GM18507 (cell line): ENCODE measurements at places on chromosomes 1 and 21.

GRCh38 chr1:106727171-106727570, 329.3 kb upstream of the PRMT6 start:
- no peak for DNase-seq

GRCh38 chr1:200082329-200082728, 54.8 kb downstream of the NR5A2 start:
- DNase-seq: no peak

DNA sequence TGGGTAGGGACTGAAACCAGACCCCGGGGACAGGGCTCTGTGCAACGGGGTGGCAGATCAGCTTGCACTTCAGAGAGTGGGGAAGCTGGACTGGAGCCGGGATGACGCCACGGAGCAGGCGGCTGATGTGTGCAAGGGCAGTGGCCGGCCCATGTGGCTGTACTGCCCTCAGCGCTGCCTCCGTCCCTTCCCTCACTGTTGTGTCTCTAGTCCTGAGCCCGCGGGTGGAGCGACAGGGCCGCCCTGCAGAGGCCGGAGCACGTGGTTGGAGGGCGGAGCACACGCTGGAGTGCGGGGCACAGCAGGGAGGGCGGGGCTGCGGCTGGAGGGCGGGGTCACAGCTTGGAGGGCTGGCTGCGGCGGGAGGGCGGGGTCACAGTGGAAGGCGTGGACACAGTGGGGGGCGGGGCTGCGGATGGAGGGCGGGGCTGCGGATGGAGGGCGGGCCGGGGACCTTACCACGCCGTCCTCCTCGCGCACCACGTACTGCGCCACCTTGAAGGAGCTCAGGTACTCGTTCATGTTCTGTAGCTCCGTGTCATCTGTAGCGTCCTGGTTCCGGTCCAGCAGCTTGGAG, 52.4 kb downstream of the CHD5 start:
- peak; percentile 49 for DNase-seq

- DNase-seq: no peak
These were observed 53.2 kb downstream of the TRIM33 start for GRCh38 chr1:114457675-114458236.

DNA sequence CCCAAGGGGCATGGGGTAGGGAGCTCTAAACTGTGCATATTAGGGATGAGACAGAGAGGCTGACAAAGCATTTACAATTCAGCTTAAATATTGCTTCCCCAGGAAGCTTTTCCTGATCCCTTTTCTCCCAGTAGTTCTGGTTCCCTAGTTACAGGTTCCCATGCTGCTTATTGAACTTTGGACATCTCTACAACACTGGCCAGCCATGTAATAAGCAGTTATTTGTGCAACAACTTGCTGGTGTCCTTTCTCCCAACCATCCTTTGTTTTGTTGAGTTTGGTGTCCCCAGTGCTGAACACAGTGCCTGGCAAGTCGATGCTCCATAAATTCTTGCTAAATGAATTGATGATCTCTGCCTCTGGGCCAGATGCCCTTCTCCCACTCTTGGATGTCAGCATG, 80.6 kb downstream of the PLXNA2 start:
- DNase-seq: no peak

DNA sequence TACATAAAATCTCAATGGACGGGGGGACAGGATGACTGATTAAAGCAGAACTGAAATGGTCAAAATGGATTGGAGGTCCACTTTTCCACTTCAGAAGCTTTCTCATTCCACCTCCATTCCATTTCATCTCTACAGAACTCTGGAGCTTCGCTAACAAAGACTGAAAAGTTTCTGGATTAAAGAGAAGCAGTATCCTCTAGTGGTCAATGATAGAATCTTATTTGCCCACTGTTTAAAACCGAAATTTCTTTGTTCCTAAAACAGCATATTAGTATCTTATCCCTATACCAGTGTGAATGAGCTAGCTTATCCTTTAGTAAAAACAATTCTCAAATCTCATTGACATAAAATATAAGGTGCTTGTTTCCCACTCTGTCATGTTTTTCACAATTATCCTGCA, 890.6 kb downstream of the KCNT2 start:
- no peak for DNase-seq

GRCh38 chr21:41501919-41502318, 6.0 kb downstream of the TMPRSS2 start:
- DNase-seq: no peak

GRCh38 chr1:231357187-231357772, 19.2 kb downstream of the SPRTN start:
- no peak for DNase-seq

DNA sequence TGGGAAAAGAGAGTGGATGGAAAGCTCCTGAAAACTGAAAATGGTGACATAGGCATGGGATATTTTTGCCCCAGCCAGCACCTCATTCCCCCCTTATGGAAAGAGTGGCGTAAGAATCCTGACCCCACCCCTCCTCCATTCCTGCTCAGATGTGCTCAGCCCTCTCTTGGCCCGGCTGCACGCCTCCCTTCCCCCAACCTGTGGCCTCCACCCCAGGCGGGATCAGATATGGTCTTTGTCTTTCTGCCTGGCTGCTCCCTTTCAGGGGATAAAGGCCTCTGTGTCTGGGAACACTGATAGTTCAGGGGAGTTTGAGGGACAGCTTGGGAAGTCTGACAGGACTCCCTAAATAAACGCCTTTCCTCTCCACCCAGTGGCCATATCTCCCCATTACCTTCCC, 49.8 kb downstream of the KIRREL1 start:
- DNase-seq: no peak

DNA sequence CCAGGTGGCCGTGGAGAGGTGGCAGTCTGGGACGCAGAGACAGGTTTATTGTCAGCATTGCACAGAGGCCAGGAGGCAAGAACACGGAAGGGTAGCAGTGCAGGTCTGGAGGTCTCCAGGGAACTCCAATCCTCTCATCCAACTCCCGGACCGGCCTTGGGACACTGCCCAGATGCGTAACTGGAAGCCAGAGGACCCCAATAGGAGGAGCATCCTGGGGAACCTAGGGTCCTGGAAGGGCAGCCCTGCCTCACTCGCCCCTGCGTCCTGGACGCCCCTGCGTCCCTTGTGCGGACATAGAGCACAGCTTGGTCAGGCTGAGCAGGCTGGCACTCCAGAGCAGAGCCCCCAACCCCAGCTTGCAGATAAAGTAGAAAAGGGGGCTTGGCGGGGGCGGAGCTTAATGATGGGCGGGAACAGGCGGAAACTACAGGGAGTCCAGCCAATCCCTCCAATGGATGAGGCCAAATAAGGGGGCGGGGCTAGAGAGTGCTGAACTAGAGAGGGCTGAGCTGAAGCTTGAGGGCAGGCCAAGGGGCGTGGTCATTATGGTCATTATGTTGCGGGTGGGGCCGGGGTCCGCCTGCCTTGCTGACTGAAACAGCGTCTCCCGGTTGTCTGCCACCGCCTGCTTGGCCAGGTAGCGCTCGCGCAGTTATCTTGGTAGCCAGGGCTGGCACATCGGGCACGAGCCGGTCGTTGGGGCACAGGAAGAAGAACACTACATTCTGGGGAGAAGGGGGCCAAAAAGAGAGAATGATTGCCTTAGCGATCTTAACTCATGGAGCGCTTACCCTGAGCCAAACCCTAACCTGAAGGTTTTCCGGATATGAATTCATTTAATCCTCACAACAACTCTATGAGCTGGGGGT, 3.7 kb upstream of the ARHGEF19 start:
- peak; percentile 58 for DNase-seq

DNA sequence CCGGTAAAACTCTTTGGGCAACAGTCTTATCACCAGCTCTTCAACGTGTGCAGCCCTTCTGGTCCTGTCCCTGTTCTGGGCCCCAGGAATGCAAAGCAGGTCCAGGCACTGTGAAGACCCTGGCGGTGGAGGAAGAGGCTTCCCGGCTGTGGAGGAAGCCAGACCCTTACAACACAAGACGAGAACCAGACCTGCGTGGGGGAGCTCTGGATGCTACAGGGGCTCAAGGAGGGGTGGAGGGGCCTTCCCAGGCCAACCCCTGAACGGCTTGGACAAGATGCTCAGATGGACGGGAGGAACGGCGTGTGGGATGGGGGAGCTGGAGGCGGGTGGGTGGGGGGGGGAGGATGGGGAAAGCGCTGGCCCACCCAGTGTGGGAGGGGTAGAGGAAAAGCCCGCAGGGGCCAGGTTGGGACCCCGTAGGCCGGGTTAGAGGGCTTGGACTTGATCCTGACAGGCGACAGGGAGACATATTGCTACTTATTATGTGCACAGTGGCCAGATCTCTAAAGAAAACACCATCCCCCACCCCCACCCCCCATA, 5.1 kb upstream of the OLIG2 start:
- no peak for DNase-seq

GRCh38 chr1:208219659-208220282, 24.4 kb downstream of the PLXNA2 start:
- no peak for DNase-seq

DNA sequence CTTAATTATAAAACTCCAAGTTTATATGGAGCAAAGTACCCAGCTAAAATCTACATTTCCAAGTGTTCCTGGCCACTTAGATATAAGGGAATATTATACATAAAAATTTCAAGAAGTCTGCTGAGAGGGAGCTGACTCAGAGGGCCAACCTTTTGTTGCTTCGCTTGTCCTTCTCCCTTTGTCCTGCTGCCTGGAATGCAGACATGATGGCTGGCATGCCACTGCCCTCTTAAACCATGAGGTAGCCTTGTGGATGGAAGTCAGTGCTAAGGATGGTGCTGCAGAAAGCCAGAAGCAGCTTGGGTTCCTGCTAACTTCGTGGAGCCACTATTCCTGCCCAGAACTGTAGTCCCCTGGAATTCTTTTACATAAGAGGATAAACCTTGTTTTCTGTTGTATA, 38.9 kb upstream of the SRP9 start:
- DNase-seq: no peak

DNA sequence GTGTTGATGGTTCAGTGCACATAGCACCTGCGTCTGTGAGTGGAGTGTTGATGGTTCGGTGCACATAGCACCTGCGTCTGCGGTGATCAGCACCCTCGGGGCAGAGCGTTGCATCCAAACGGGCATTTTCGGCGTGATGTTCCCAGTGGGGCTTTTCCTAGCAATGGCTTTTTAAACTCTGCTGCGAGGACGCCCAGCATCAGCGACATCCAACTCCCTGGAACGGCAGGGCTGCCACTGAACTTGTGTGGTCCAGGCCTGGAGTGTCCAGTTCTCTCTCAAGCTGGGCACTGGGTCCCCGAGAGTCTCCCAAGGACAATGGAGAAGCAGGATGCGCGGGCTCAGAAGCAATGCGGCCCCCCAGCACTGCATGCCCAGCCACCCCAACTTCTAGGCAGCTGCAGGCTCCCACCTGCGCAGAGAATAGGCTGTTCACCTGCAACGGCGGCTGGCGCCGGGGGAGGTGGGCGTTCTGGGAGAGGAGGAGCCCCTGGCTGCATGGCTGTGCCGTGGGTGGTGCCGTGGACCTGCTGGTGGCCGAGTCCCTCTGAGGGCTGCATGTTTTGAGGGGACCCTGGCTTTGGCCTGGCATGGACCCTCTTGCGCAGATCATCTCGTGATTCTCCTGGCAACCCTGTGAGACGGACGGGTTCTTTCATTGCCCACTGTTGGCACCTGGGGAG, 10.1 kb upstream of the C1orf174 start:
- DNase-seq: no peak

DNA sequence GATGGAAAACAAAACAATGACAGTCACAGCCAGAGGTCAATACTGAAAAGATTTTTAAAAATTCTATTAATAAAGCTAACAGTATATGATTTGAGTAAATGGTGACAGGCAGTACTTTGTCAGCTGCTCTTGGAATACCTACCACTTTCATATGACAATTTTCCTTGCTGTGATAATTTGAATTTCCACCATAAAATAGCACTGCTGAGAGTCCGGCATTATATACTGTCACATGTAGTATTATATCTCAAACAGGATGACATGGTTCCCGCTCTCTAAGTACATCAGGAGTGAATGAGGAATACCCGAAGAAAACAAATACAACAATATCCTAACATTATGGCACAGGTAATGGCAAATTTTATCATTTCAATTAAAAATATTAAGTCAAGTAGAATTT, 146.8 kb upstream of the TMPRSS15 start:
- DNase-seq: no peak

- DNase-seq: no peak
These were observed 517.6 kb upstream of the ADGRL4 start for GRCh38 chr1:79524126-79524525.

GRCh38 chr1:30753660-30754123, 3.9 kb downstream of the LAPTM5 start:
- DNase-seq: no peak
